Left ventricle myocardium superior (tissue), 1 donor: ENCODE measurements at places on chromosomes 5 and 9. TPM values are rescaled to one million over a fixed set of nuclear protein-coding genes. Genes with fewer than 3 reads are reported as not detected.
A peak's percentile ranks its signal among the peaks of the same experiment; 100 is the strongest.

Gene ST8SIA4
- total RNA-seq: 5.4 TPM

Gene PCDHGC3
- total RNA-seq: 13.4 TPM

Gene C9
- total RNA-seq: not detected

Gene SUSD3
- 0.87 TPM for total RNA-seq

Gene C9orf153
- 0.42 TPM for total RNA-seq

Gene LTC4S
- 7.1 TPM for total RNA-seq

- no peak for DNase-seq
Observed at GRCh38 chr5:109619606-109620005, 70.1 kb upstream of the MAN2A1 start.

DNA sequence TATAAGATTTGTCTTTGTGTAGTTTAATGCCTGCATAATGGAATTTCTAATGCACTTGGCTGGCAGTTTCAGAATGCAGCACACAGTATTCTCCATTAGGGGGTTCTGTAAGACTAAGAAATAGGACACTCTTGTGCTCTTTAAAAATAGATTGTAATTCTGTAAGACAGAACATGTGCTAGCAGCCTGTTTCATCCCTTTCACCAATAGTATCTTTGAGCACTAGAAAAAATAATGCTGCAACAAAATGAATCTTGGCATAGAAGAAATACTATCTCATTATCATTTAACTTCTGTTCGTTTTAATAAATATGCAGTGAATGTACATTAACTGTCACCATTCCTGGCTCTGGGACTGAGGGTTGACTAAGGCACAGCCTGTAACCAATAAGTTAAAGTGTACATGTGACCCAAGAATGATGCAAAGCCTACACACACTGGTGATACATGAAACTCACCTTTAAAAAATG is 23.8 kb upstream of the ZNF622 start:
- no peak for DNase-seq

GRCh38 chr9:81562231-81563019 is 126.9 kb downstream of the TLE1 start:
- DNase-seq: peak; percentile 48

GRCh38 chr5:110377361-110377760 is 349.1 kb downstream of the TMEM232 start:
- DNase-seq: no peak

GRCh38 chr5:81751836-81752643 is 1.1 kb upstream of the SSBP2 start:
- DNase-seq: no peak

- DNase-seq: no peak
Observed at GRCh38 chr9:126407114-126407870, 80.7 kb downstream of the MVB12B start.

DNA sequence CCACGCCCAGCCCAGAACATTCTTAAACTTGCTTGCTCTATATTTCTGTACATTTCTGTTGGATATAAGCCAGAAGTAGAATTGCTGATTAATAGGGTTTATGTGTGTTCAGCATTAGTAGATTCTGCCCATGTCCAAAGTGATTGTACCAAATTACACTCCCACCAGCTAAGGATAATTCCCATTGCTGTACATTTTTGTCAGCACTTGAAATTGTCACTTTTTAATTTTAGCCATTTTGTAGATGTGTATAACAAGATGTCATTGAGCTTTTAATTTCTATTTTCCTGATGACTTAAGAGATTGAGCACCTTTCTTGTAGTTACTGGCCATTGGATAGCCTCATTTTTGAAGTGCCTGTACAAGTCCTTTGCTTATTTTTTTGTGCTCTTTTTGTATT is 46.4 kb downstream of the AQP7 start:
- no peak for DNase-seq

GRCh38 chr9:82490019-82490499 is 501.5 kb downstream of the SPATA31D1 start:
- no peak for DNase-seq

- no peak for DNase-seq
Observed at GRCh38 chr9:112761912-112762655, 11.5 kb downstream of the SNX30 start.

DNA sequence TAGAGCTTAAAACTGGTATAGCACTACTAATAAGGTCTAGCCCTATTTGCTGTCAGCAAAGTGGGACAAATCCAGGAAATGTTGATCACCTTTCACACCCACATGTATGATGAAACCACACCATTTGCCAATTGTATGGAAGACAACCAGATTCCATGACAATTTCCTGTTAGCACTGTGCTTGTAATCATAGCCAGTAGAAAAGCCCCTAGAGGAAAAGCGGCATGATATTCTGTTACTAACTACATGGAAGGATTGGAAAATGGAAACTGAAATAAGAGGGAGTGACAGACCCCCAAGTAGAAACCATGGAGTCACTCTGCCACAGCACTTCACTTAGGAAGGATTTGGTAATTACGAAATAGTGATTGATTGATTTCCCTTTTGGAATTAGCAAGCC is 923 bp downstream of the SPATA6L start:
- DNase-seq: no peak

DNA sequence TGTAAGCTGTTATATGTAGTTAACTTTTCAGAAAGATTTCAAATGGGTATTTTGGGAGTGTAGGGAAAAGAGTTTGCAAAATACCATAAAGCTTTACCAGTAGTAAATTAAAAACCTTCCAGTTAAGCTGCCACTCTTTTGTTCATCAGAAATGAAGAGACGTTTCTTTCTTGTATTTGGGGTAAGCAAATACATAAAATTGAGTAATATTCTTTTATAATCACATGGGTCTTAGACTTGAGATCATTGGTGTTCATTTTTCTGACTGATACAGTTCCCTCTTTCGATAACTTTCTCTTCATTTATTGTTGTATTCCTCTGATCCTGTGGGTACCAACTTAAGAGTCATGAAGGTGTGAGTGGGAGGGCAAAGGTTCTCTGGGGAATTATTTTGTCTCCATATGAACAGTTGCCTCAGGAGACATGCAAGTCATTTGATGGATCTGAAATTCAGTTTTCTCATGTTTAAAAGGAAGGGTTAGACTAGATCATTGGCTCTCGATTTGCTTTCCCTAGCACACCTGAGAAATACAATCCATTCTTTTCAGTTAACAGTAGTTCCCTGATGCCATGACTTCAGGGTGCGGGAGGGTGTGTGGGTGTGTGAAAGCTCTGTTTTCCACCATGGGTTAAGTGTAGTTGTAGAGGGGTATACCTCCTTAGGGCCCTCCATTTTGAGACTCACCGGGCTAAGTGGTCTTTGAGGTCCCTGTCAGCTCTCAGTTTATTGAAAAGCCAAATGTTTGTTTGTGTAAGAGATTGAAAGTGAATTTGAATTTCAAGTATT is 47.7 kb downstream of the CNTRL start:
- DNase-seq: no peak

DNA sequence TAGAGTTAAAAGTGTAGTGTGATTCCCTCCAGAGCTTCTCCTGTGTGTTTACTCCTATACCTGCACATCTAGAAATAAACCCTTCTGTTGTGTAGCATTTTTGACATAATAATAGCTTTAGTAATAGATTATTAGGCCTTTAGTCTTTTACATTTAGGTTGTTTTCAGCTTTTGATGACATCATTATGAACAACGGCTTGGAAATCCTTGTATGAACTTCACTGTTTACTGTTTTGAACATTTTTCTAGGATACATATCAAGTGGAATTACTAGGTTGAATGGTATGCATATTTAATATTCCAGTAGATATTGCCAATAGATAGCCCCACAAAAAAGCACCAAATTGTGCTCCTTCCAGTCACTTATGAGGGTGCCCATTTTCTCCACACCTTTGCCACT is 174.0 kb downstream of the ARHGAP26 start:
- DNase-seq: no peak
